ENCODE measurements at places on chromosomes 2 and 18.

GRCh38 chr2:197328461-197328860 is 17.9 kb upstream of the ANKRD44 start:
- DNase-seq = no peak

GRCh38 chr2:5145801-5146200 is 546.4 kb upstream of the SOX11 start:
- DNase-seq = no peak

GRCh38 chr18:75160364-75160763 is 48.6 kb downstream of the PTGR3 start:
- DNase-seq = no peak

- no peak for DNase-seq
Observed at GRCh38 chr2:203383038-203383437, 54.8 kb downstream of the ABI2 start.

GRCh38 chr2:159933727-159934049 is 128.7 kb downstream of the PLA2R1 start:
- DNase-seq = no peak

DNA sequence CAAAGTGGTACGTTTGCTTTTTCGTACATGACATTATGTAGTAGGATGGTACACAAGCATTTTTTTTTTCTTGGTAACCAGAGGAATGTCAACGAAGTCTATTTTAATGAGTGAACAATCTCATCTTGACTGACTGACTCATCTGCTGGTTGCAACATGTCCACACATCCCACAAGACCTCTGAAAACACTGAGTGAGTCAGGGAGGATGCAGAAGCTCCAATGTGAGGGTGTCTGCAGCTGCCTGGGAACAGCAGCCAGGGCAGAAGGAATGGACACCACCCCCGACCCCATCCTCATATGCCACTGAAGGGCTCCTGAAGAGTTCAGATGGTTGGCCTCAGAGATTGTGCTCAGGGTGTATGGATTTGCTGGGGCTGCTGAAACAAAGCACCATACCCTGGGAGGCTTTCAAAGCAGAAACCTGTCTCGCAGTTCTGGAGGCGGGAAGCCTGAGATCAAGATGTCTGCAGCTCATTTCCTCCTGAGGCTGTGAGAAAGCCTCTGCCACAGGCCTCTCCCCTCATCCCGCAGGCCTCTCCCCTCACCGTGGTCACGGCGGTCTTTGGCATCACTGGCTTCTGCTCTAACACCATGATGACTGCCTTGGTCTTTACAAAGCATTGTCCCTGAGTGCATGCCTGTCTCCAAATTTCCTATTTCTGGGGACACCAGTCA is 124.6 kb downstream of the LRATD1 start:
- DNase-seq = no peak

DNA sequence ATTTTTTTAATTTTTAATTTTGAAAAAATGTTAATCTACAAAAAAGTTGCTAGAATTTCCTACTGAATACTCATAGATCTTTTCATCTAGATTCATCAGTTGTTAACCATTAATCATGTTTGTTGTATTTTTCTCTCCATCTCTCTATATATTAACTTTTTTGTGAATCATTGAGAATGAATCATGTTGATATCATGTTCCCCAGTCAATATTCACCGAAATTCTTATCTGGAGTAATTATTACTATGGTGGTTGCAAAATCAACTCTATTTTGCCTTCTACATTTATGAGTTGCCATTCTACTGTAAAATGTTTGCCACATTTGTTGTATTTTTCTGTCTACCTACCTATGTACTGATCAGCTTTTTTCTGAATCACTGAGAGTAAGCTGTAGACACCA is 154.0 kb downstream of the SPP2 start:
- DNase-seq = no peak

GRCh38 chr2:8582651-8583399 is 99.0 kb upstream of the ID2 start:
- DNase-seq = no peak

GRCh38 chr2:59025157-59025757 is 784.1 kb upstream of the FANCL start:
- DNase-seq = peak; percentile 12

- no peak for DNase-seq
Observed at GRCh38 chr2:110852541-110853263, 120.3 kb downstream of the ACOXL start.

GRCh38 chr2:212777020-212777491 is 238.5 kb upstream of the ERBB4 start:
- no peak for DNase-seq

GRCh38 chr2:121547646-121548045 is 17.0 kb downstream of the RNU4ATAC start:
- no peak for DNase-seq

DNA sequence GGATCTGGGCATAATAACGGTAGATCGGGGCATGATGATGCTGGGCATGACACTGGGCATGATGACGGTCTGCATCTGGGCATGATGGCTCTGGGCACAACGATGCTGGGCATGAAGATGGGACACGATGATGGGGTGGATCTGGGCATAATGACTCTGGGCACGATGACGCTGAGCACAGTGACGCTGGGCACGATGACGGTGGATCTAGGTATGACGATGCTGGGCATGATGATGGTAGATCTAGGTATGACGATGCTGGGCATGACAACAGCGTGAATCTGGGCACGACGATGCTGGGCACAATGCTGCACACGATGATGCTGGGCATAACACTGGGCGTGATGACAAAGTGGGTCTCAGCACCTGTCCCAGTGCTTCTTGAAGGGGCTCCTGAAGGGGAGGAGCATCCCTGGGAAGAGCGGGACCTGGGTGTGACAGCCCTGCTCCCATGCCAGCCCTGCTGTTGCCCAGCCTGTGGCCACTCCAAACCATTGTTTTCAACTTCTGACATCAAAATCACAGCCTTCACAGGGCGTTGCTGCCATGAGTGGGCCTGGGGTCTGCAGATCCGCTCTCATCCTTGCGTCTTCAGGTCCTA is 30.4 kb upstream of the ALLC start:
- no peak for DNase-seq

GRCh38 chr2:13667415-13667757 is 950.6 kb downstream of the TRIB2 start:
- DNase-seq = no peak

DNA sequence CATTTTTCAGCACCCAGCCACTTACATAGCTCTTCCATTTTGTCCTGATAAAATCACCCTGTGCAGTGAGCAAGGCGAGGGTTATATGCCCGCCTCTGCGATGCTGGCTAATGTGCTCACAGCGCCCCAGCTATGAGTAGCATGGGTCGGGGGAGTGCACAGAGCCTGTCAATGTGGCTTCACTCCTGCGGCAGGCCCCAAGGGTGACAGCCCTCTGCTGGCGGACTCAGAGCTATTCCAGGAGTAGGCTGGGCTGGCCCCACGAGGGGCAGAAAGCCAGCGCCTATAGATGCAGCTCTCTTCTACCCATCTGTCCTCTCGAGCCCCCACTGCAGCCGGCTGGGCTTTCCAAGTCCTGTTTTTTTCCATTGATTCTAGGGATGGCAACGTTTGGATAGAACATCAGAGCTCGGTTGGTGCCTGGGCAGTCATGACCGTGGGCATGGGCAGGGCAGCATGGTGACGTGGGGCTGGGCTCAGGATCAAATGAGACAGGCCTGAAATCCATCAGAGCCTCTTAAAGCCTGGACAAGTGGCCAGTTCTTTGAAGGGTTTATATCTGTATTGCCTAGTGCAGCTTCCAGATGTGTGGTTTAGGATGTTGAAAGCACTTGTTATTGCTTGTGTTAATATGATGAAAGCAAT is 134.7 kb downstream of the MCFD2 start:
- no peak for DNase-seq

GRCh38 chr2:119494163-119494790 is 30.0 kb downstream of the SCTR start:
- no peak for DNase-seq

GRCh38 chr2:188922191-188922590 is 52.0 kb upstream of the COL3A1 start:
- DNase-seq = no peak

DNA sequence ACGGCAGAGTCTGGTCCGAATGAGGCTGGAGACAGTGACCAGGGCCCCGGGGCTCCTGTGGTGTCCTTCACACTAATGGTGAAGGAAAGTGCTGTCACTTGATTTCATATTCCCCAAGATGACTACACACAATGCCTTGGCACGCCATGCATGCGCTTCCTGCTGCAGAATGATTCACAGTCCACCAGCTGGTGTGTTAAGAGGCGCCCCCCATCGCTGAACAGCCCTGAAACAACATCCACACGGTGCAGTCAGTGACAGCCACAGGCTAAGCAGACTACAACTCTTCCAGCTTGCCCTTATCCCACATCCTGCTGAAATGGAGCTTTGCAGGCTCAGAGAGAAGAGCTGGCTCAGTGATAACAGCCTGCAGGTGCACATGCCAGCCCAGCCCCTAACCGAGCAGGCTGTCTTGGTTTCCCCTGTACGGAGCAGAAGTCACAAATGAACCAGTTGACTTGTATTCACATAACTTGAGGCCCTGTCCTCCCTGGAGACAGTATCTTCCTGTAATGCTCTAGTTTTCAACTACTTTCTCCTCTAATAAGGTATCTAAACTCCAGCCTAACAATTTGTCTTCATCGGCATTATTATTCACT is 24.3 kb upstream of the CDH20 start:
- DNase-seq = no peak

- no peak for DNase-seq
Observed at GRCh38 chr2:109398366-109399015, 215.3 kb downstream of the SEPTIN10 start.

DNA sequence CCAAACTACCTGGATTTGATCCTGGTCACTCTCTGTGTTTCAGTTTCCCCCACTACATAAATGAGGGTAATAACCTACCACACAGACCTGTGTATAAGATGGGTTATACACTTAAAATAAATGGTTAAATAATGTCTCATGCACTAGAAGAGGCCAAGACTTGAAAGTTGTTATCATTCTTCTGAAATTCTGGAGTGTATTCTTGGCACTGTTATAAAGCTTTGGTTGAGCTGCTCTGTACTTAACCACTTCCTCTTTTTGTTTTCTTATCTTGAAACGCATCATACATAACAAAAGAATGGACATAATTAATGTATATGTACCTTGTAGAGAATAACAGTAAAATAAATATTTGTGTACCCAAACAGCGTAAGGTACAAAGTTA is 281.0 kb downstream of the AFF3 start:
- no peak for DNase-seq

DNA sequence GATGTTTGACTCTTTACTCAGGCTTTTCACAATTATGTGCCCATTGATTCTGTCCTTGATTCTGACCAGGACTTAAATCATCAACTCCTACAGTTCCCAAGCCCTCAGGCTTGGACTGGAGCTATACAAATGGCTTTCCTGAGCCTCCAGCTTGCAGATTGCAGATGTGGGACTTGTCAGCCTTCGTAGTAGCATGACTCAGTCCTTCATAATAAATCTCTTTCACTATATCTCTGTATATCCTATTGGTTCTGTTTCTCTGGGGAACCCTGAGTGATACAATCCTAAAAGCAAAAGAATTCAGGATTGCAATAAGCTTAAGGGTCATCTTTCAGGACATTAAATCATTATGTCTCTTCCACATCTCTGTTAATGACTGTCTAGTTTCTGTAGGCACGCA is 356.6 kb downstream of the RIT2 start:
- no peak for DNase-seq

- no peak for DNase-seq
Observed at GRCh38 chr2:2027271-2027670, 283.0 kb upstream of the PXDN start.

DNA sequence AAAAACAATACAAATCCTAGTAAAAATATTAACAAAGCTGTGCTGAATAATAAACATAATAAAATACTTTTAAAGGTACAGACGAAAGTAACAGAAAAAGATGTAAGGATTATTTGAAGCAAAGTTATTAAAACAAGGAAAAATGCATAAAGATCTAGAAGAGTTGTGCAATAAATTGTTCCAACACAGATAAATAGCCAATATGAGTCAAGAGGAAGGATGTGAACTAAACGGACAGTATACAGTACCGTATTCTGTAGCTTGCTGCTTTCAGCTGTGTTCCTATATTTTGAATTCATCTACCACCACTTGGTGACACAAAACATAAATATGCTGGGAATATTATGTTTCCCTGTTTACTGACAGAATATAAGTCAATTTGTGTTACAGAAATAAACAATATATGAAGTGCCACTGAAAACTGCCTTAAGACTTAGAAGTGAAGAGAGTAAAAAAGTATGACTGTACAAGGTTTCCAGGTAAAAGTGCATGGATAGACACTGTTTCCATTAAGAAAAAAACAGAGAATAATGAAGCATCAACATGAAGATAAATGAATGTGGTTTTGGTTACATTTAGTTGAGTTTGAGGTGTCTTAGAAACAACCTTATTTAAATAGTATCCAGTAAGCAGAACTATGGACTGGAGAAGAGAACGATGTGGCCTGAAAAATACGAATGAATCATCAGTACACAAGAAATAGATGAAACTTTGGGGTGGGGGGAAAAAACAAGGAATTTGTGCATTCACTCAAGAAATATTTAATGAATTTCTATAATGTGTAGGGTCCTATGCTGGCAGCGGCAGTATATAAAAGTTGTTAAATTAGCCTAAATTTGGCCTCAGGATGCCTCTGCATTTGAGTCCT is 13.1 kb downstream of the PPP3R1 start:
- no peak for DNase-seq

DNA sequence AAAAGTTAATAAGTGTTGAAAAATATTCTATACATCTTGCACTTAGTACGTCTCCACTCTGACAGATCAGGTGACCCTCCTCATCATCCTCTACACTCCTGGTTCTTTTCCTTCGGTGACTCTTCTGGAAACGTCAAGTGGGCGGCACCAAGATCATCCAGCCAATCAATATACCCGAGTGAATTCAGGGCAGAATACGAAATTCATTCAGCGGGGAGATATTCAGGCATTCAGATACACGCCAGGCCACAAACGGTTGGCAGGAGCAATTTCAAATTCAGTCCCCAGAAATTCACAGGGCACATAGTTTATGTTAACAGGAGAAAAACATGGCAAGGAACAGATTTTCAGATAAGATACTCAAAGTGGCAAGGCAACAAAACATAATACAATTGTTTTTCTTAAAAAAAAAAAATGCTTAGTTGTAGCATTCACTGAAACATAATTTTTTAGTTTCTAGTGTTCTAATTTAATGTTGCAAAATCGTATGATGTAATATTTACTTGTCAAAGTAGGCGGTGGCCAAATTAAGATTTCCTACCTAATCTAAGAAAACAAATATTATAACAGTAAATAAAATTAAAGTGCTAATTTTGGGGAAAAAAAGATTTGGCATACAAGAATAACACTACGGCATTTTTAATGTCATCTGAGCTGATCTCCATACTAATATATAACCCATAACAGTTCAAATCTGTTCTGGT is 4.2 kb downstream of the CLK1 start:
- no peak for DNase-seq

DNA sequence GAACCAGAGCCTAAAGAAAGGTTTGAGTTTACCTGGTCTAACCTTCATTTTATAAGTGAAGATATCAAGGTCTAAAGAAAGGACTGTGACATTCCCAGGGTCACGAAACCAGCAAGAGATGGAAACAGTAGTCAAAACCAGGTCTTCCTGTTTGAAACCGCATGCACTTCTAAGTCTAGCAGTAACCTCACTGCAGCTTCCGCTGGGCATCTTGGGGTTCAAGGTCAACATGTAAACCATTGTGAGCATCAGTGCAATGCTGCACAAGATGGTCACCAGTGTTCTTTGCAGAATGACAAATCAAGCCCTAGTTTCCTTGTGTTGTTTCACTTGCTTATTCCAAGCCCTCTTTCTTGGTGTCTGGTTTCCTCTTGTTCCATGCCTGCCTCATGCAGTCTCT is 292.9 kb upstream of the MEX3C start:
- no peak for DNase-seq

- no peak for DNase-seq
Observed at GRCh38 chr2:10590742-10591141, 99.0 kb downstream of the NOL10 start.

All from right renal pelvis (tissue), 4 donors.